ENCODE measurements at places on chromosomes 11 and 22. TPM values are rescaled to one million over a fixed set of nuclear protein-coding genes. Genes with fewer than 3 reads are reported as not detected.

Gene MPPED2
- 4.6 TPM for total RNA-seq

Gene KCTD14
- 0.83 TPM for total RNA-seq

Gene CTSD
- 286 TPM for total RNA-seq

Gene TIMM10
- 49.1 TPM for total RNA-seq

Data from esophagus muscularis mucosa (tissue), 4 donors.